ENCODE measurements at places on chromosomes 7 and 10. TPM values are rescaled to one million over a fixed set of nuclear protein-coding genes. Genes with fewer than 3 reads are reported as not detected.

The CPED1 gene
- 45.4 TPM for total RNA-seq

The MRLN gene
- total RNA-seq, result 0.75 TPM

The MIOS gene
- total RNA-seq, result 49.9 TPM

The EVX1 gene
- total RNA-seq, result 0.71 TPM

The ZNF727 gene
- not detected for total RNA-seq

The TAS2R41 gene
- not detected for total RNA-seq

The HOXA13 gene
- 1.5 TPM for total RNA-seq

DNA sequence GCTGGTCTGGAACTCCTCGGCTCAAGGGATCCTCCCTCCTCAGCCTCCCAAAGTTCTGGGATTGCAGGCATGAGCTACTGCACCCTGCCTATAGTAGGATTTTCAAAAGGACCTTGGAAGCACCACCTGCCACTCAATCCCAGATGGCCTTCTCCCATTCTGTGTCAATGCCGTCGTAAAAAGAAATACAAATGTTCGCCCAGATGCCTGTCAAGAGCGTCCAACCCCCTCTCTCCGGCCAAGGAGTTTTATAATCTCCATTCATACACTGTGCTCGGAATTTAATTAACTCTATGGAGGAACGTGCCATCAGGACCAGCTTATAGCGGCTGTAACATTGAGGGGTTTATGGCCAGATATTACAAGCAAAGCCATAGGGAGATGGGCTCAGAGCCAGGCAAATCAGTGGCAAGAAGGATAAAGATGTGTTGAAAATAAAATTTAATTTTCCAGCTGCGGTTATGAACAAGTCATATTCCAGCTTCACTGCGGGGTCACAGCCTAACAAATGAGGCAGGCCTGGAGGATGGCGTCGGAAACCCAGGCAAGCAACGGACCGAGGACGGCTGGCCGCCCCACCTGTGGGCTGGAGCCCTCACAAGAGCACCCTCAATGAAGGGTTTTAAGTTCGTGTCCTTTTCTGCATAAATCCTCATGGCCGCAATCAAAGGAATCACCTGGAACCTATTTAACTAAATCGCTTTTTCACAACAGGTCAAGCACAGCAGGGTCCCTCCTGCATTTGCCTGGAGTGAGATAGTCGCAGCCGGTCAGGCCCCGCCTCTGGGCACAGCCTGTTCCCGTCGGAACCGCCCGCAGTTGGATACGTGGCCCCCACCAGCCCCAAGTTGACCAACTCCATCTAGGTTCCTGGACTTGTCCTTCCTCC is 374.5 kb upstream of the FOXK1 start:
- H3K27ac ChIP-seq, result no peak overlapping the region
- H3K36me3 ChIP-seq, result no peaks in the 10 kb centered on the region
- no peak for DNase-seq
- H3K4me1 ChIP-seq, result peaks cover 6% of the 10 kb centered on the region
- H3K4me3 ChIP-seq, result no peak overlapping the region

GRCh38 chr7:124072603-124073309 is 39.9 kb upstream of the TMEM229A start:
- peaks cover 4% of the 10 kb centered on the region for H3K27me3 ChIP-seq
- H3K4me1 ChIP-seq, result no peaks in the 10 kb centered on the region
- H3K36me3 ChIP-seq, result no peaks in the 10 kb centered on the region
- no peak overlapping the region for H3K27ac ChIP-seq
- H3K4me3 ChIP-seq, result no peak overlapping the region

GRCh38 chr7:56046721-56047445 is 4.4 kb downstream of the PSPH start:
- H3K4me1 ChIP-seq, result peaks cover 16% of the 10 kb centered on the region
- peaks cover 4% of the 10 kb centered on the region for H3K36me3 ChIP-seq
- H3K27ac ChIP-seq, result peak overlapping the region; percentile 88
- DNase-seq, result no peak
- H3K27me3 ChIP-seq, result no peaks in the 10 kb centered on the region

- no peaks in the 10 kb centered on the region for H3K27me3 ChIP-seq
- H3K4me1 ChIP-seq, result no peaks in the 10 kb centered on the region
- DNase-seq, result no peak
- H3K36me3 ChIP-seq, result peaks cover 35% of the 10 kb centered on the region
- no peak overlapping the region for H3K27ac ChIP-seq
These were observed 11.0 kb downstream of the CALHM2 start for GRCh38 chr10:103441206-103441605.

GRCh38 chr10:59580026-59580863 is 129.4 kb downstream of the SLC16A9 start:
- no peaks in the 10 kb centered on the region for H3K4me1 ChIP-seq
- H3K36me3 ChIP-seq, result no peaks in the 10 kb centered on the region
- H3K4me3 ChIP-seq, result no peak overlapping the region
- H3K27me3 ChIP-seq, result no peaks in the 10 kb centered on the region
- DNase-seq, result no peak

DNA sequence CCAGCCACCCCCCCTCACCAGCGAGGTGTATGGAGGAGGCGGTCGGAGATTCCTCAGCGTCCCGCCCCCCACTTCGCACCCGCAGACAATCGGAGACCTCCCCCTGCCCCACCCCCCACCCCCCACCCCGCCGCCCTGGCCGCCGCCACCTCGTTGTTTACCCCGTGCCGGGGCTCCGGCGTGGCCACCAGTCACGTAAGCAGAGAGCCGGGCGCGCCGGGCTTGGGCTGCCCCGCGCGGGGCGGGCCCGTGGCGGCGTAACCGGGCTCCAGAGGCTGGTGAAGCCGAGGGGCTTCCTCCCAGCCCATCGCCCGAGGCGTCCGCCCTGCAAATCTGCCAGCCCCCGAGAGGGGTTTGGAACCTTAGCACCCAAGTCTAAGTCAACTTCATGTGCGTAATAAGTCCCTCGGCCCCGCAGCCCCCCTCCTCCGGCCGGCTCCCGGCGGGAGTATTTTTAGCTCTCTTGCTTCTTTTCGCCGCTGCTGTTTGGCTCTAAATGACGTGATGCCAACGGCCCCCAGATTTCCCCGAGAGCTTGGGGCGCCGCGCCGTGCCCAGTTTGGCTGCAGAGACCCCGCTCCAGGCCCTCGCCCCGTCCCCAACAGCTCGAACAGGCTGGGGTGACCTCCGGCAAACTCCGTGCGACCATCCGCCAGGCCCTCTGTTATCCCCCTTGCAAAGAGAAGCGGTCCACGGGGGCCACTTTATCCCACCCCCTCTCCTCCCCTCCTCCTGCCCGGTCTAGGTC is 2.7 kb downstream of the MXI1 start:
- no peaks in the 10 kb centered on the region for H3K36me3 ChIP-seq
- H3K4me1 ChIP-seq, result peaks cover 45% of the 10 kb centered on the region
- peak overlapping the region; percentile 99 for H3K4me3 ChIP-seq
- H3K27ac ChIP-seq, result peak overlapping the region; percentile 95
- peaks cover 7% of the 10 kb centered on the region for H3K27me3 ChIP-seq
- no peak for DNase-seq

DNA sequence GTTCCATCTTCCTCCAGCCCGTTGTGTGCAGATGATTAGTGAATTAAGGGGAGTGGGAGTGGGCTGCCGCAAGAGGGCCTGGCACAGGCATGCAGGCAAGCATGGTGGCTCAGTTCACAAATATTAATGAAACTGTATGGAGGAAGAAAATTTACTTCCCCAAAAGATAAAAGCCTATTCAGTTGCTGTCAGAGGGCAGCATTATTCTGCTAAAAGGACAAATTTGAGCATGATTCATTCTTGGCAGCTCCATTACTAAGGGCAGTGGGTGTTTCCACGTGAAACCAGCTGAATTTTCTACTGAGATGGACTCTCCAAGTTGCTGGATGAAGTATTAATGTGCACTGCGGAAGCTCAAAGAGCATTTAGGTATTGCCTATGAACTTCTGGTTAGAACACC is 90.9 kb upstream of the WDR11 start:
- no peak overlapping the region for H3K27ac ChIP-seq
- DNase-seq, result no peak
- H3K27me3 ChIP-seq, result peaks cover 11% of the 10 kb centered on the region

DNA sequence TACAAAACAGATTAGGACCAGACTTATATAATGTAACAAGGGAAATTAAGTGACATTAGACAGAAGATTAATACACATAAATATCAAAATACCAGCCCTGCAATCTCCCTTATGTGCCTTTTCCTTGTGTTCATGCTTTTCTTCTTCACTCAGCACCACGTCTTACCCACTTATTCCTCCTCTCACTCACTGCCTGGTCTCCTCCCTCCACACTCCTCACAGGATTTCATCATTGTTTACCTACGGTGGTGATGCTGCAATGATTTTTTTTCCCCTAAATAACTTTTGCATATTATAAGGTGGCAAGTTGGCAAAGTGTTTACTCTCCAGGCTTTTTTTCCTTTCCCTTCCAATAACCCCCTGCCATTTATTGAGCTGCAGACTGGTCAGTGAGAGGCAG is 203.2 kb downstream of the PCLO start:
- H3K4me1 ChIP-seq, result no peaks in the 10 kb centered on the region
- H3K36me3 ChIP-seq, result no peaks in the 10 kb centered on the region
- no peaks in the 10 kb centered on the region for H3K27me3 ChIP-seq
- no peak overlapping the region for H3K27ac ChIP-seq
- no peak overlapping the region for H3K4me3 ChIP-seq

DNA sequence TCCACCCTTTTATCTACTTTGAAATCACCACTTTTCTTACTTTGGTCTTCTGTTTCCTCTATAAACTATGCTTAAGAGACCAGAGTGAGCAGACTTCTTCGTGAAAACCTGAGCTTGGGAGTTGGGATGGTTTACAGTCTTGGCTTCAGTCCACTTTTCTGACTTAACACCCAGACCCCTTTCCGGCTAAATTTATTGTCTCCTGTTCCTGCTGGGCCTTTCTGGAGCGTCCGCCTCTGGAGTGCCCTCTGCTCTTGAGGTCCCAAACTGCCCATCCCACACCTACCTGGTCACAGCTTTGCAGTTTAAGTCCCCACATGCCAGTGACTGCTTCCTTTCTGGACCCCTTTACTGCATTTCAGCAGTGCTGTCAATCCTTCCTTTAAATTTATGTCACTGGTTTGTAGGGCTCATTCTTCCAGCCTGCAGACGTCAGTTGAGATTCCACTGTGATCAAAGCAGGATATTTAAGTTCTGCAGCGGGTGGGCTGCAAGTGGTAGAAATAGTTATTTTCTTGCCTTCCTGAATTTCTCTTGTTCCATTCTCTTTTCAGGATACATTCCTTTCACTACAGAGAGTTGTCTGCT is 80.3 kb downstream of the KAT6B start:
- H3K36me3 ChIP-seq, result no peaks in the 10 kb centered on the region
- no peak for DNase-seq
- H3K27me3 ChIP-seq, result peaks cover 16% of the 10 kb centered on the region

DNA sequence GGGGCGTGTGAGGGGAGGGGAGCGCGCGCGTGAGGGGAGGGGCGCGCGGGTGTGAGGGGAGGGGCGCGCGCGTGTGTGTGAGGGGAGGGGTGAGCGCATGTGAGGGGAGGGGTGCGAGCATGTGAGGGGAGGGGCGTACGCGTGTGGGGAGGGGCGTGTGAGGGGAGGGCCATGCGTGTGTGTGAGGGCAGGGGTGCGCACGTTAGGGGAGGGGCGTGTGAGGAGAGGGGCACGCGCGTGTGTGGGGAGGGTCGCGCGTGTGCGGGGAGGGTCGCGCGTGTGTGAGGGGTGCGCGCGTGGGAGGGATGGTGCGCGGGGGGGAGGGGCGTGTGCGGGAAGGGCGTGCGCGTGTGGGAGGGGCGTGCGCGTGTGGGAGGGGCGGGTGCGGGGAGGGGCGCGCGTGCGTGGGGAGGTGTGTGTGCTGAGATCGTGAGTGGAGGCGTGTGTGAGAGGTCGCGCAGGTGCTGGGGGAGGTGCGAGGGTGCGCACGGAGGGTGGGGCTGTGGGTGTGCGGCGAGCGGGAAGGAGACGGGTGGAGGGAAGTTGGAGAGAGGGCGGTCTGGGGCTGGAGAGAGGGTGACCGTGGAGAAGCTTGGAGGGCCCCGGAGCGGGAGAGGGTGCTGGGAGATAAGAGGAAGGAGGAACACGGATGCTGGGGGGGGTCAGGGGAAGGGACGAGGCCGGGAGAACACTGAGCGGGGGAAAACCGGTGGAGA is 19.7 kb downstream of the MXI1 start:
- peaks cover 23% of the 10 kb centered on the region for H3K4me1 ChIP-seq
- peaks cover 4% of the 10 kb centered on the region for H3K36me3 ChIP-seq
- no peak for DNase-seq

DNA sequence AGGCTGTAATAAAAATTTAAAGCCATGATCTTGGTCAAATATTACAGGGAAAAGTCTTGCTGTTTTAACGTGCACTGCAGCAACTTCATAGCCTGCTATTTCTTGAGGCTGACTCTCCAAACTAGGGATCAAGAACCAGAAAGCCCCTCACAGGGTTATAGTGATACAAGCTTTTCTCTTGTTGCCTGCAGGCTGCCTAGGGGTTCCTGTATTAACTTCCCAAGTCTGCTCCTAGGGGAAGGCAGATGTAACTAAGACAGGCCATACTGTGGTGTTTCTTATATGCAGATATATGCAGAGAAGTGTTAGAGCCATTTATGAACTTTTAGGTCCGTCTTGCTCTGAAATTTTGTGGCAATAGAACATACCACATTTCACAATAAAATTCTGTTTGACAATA is 175.7 kb downstream of the FOXP2 start:
- peaks cover 5% of the 10 kb centered on the region for H3K4me1 ChIP-seq
- H3K27ac ChIP-seq, result no peak overlapping the region
- DNase-seq, result no peak
- H3K27me3 ChIP-seq, result no peaks in the 10 kb centered on the region

DNA sequence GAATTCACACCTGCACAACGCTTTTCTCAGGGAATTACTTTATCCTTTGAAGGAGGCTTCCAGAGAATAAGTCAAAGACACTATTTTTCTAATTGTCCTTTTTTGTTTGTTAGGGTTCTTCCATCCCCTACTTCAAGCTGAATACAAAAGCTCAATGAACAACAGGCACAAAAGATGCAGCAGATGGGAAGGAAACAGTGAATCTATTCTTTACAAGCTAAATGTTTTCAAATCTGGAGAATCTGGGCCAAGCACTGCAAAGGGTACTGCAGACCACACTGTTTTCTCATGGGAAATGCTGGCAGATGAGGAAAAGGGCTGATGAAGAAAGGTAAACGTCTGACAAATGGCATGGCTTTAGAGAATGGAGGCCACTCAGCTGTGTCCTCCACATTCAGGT is 18.5 kb downstream of the LIPA start:
- no peak overlapping the region for H3K27ac ChIP-seq
- no peak overlapping the region for H3K4me3 ChIP-seq
- no peaks in the 10 kb centered on the region for H3K27me3 ChIP-seq
- H3K4me1 ChIP-seq, result peaks cover 15% of the 10 kb centered on the region
- DNase-seq, result no peak
- peaks cover 15% of the 10 kb centered on the region for H3K36me3 ChIP-seq

Measured in type B pancreatic cell (in vitro differentiated cells).